ENCODE measurements at places on chromosomes 2 and 18. TPM values are rescaled to one million over a fixed set of nuclear protein-coding genes. Genes with fewer than 3 reads are reported as not detected.

DNA sequence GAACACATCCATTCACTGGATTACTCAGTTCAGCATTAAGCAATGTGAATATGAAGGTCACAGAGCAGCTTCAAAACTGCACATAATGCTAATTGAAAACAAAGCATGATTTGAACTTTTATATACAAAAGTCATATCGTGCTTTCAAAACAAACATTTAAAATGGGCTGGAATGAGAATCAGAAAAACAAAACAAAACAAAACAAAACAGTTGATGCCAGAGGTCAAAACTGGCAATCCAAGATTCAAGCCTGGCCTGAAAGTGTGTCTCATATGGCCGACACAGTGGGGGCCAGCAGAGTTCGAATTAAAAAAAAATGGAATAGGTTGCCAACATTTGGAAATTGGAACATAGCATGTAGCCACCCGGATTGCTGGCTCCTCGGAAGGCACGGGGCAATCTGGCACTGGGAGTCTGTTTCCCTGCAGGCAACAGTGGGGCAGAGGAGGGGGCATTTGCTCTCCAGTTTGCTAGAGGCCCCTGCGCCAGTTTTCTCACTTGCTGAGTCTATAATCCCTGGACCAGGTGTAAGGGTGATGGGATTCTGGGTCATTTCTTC is 294.4 kb downstream of the ZNF521 start:
- DNase-seq: no peak

The MBD2 gene
- total RNA-seq: 106 TPM

DNA sequence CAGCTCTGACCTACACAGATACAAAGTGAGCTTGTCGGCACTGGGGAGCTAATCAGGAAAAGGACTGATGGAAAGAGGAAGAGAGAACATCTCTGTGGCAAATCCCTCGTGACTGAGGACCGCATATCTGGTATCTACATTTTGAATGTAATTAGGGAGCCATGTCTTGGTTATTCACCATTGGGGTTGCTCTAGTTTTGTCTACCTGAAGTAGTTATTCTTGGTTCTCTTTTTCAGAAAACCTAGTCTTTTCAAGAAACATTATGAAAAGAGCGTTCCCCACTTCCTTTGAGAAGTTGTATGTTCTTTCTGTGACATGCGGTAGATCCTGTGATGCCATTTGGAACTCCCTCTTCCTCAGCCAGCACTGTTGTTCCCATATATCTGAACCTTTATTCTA is 104.4 kb downstream of the DOCK10 start:
- DNase-seq: no peak

The EML6 gene
- 1.1 TPM for total RNA-seq

The CNDP1 gene
- total RNA-seq: not detected

DNA sequence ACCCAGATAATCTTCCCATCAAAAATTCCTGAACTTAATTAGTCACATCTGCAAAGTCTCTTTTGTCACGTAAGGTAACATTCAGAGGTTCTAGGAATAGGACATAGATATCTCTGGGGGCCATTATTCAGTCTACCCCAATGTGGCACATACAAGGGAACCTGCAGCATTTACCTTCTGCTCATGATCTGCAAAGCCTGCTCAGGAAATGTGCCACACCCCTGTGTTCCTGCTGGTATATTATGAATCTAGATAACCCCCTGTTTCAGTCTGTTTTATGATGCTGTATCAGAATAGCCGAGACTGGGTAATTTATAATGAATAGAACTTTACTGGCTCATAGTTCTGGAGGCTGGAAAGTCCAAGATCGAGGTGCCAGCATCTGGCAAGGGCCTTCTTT is 103.5 kb downstream of the ARL4C start:
- DNase-seq: no peak

Measured in Calu3 (cell line).